CD4-positive, alpha-beta memory T cell (primary cell): ENCODE measurements at places on chromosomes 1 and 21.
A peak's percentile ranks its signal among the peaks of the same experiment; 100 is the strongest.

DNA sequence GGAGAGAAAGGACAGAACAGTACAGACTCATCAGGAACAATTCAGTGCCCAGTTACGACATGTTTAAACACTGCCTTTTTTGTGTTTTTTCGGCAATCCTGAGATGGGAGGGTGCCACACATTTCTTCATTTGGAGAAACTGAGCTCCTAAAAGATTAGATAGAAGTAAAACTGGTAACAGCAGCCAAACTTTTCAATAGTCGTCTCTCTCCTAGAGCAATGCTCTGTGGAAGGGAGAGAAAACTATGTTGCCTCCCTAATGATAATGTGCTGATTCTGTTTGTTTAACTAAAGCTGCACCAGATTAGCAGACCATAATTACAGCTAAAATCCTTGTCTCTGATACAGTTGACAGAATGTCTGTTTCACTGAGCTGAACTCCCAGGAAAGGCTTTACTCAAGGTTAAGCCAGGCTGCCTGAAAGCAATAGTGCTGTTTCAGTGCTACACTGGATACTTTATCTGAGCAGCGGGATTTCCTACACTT, 76.2 kb upstream of the CXADR start:
- H3K27ac ChIP-seq, result no peak overlapping the region
- H3K36me3 ChIP-seq, result no peaks in the 10 kb centered on the region
- H3K4me3 ChIP-seq, result no peak overlapping the region
- no peaks in the 10 kb centered on the region for H3K27me3 ChIP-seq
- no peak for DNase-seq

- peaks cover 15% of the 10 kb centered on the region for H3K4me1 ChIP-seq
- H3K27me3 ChIP-seq, result no peaks in the 10 kb centered on the region
- no peak for DNase-seq
- H3K27ac ChIP-seq, result no peak overlapping the region
- no peaks in the 10 kb centered on the region for H3K36me3 ChIP-seq
Observed at GRCh38 chr1:112399456-112399855, 3.4 kb downstream of the CTTNBP2NL start.

GRCh38 chr1:58803858-58804257, 20.0 kb upstream of the JUN start:
- no peak overlapping the region for H3K4me3 ChIP-seq
- H3K27me3 ChIP-seq, result no peaks in the 10 kb centered on the region
- H3K4me1 ChIP-seq, result no peaks in the 10 kb centered on the region
- no peaks in the 10 kb centered on the region for H3K36me3 ChIP-seq
- no peak overlapping the region for H3K27ac ChIP-seq

GRCh38 chr1:41366455-41367287, 5.4 kb downstream of the FOXO6 start:
- peaks cover 30% of the 10 kb centered on the region for H3K4me1 ChIP-seq
- no peak overlapping the region for H3K4me3 ChIP-seq
- H3K36me3 ChIP-seq, result no peaks in the 10 kb centered on the region
- no peak overlapping the region for H3K27ac ChIP-seq

GRCh38 chr1:177913762-177914540, 55.9 kb downstream of the SEC16B start:
- H3K4me1 ChIP-seq, result no peaks in the 10 kb centered on the region
- H3K36me3 ChIP-seq, result no peaks in the 10 kb centered on the region
- H3K27ac ChIP-seq, result no peak overlapping the region
- H3K27me3 ChIP-seq, result no peaks in the 10 kb centered on the region
- no peak for DNase-seq
- no peak overlapping the region for H3K4me3 ChIP-seq

GRCh38 chr1:58823481-58824010, 39.7 kb upstream of the JUN start:
- H3K27ac ChIP-seq, result no peak overlapping the region
- no peaks in the 10 kb centered on the region for H3K4me1 ChIP-seq
- H3K4me3 ChIP-seq, result no peak overlapping the region
- no peaks in the 10 kb centered on the region for H3K27me3 ChIP-seq
- no peaks in the 10 kb centered on the region for H3K36me3 ChIP-seq

- no peaks in the 10 kb centered on the region for H3K27me3 ChIP-seq
- H3K4me3 ChIP-seq, result no peak overlapping the region
- H3K4me1 ChIP-seq, result no peaks in the 10 kb centered on the region
- no peaks in the 10 kb centered on the region for H3K36me3 ChIP-seq
Observed at GRCh38 chr1:98179151-98179773, 258.4 kb upstream of the DPYD start.

GRCh38 chr1:27018316-27018715, 5.7 kb upstream of the TENT5B start:
- no peak overlapping the region for H3K4me3 ChIP-seq
- no peak overlapping the region for H3K27ac ChIP-seq
- H3K36me3 ChIP-seq, result no peaks in the 10 kb centered on the region
- no peaks in the 10 kb centered on the region for H3K4me1 ChIP-seq
- H3K27me3 ChIP-seq, result no peaks in the 10 kb centered on the region

- H3K27ac ChIP-seq, result no peak overlapping the region
- no peak overlapping the region for H3K4me3 ChIP-seq
- no peaks in the 10 kb centered on the region for H3K36me3 ChIP-seq
- H3K27me3 ChIP-seq, result no peaks in the 10 kb centered on the region
- DNase-seq, result no peak
Observed at GRCh38 chr21:44400791-44401385, 47.5 kb downstream of the TRPM2 start.

DNA sequence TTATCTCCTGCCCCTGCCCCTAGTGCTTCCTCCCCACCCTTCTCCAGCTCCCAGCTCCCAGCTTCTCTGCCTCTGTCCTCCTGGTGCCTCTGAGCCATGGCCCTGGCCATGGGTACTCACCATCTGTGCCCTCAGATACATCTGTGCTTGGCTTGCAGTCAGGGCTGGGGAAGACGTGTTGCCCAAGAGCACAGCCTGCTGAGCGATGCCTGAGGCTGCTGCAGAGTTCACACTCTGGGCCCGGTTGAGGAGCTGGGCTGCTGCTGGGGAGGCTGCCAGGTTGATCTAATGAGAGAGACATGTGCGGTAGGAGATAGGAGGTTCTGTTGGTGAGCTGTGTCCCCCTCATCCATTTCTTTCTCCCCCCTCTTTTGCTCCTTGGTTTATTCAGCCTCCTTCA, 49.4 kb upstream of the A3GALT2 start:
- no peak overlapping the region for H3K27ac ChIP-seq
- no peaks in the 10 kb centered on the region for H3K4me1 ChIP-seq
- H3K4me3 ChIP-seq, result no peak overlapping the region
- no peaks in the 10 kb centered on the region for H3K36me3 ChIP-seq
- DNase-seq, result no peak
- no peaks in the 10 kb centered on the region for H3K27me3 ChIP-seq

DNA sequence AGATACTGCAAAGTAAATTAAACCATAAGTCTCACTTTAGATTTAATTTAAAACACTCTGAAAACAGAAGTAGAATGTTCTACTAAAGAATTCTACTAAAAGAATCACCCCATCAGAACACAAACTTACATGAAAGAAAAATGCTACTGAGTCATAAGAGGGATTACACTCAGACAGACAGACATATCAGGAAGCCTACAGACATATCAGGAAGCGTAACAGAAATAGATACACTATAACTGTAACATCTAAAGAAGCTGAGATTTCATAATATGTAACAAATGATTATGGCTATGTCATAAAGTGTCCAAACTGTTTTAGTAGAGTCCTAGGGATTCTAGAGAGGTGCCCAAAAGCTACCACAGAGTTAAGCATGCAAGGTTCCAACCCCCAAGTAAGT, 23.9 kb downstream of the FOXJ3 start:
- no peak overlapping the region for H3K4me3 ChIP-seq
- H3K27me3 ChIP-seq, result no peaks in the 10 kb centered on the region
- H3K36me3 ChIP-seq, result peaks cover 6% of the 10 kb centered on the region
- H3K4me1 ChIP-seq, result peaks cover 60% of the 10 kb centered on the region
- no peak for DNase-seq
- H3K27ac ChIP-seq, result no peak overlapping the region

DNA sequence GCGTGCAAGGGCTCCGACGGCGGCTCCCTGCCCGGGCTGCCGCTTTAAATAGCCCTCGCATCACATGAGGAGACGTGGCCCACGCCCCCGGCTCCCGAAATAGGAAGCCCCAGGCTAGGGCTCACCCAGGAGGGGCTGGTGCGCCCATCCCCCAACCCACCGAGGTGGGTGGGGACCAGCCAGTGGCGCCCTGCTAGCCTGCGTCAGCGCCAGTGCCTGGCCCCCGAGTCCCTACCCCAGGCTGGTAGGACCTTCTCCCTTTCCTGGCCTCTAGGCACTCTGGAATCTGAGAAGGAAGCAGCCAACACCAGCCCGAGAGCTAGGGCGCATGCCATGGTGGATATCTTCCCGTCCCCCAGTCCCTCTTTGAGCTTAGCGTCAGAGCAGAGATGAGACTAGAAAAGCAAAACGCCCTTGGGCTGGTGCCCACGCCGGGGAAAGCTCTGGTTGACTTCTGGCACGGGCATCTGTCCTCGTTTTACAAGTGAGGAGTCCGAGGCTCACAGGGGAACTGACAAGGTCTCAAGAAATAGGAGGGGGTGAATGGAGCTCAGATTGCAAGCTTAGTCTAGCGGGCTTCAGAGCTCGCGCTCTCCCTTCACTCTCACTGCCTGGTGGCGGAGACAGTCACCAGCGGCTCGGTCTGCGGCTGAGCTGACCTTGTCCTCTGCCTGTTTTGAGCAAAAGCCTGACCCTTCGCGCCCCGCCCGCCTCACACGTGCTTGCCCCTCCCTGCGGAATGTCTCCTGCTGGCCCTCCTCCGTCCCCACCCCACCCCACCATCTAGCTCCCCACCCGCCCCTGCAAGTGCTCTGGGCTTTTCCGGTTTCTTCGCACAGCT, at the start of gene FABP3:
FABP3 (minus strand) TSS at position 21 of the 841 bp plus-strand sequence. CDS start 62 bp downstream, outside the sequence.
- no peak within 1 kb of the TSS for H3K27ac ChIP-seq
- H3K4me3 ChIP-seq, result peak within 1 kb of the TSS; percentile 13
- H3K36me3 ChIP-seq, result no peaks in the 10 kb centered on the region
- H3K27me3 ChIP-seq, result no peaks in the 10 kb centered on the region
- no peak for DNase-seq

DNA sequence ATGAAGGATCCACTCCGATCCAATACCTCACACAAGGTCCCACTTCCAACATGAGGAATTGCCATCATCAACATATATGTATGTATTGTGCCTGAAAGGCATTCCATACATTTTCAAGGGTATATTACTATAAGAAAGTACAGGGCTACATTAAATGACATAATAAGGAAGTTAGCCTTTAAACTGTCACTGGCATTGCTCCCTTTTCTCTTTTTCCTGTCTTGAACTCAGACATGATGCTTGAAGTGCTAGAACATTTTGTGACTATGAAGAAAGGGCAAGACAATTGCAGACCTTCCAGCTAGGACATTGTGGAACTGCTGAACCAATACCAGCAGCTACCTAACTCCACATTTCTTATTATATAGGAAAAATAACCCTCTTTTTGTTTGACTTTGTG, 2.9 kb upstream of the TSPAN2 start:
- no peaks in the 10 kb centered on the region for H3K27me3 ChIP-seq
- H3K27ac ChIP-seq, result no peak overlapping the region
- no peak overlapping the region for H3K4me3 ChIP-seq
- no peak for DNase-seq

GRCh38 chr21:36744560-36745231, 45.8 kb downstream of the SIM2 start:
- H3K4me1 ChIP-seq, result peaks cover 6% of the 10 kb centered on the region
- H3K4me3 ChIP-seq, result no peak overlapping the region
- no peaks in the 10 kb centered on the region for H3K36me3 ChIP-seq
- no peak for DNase-seq

DNA sequence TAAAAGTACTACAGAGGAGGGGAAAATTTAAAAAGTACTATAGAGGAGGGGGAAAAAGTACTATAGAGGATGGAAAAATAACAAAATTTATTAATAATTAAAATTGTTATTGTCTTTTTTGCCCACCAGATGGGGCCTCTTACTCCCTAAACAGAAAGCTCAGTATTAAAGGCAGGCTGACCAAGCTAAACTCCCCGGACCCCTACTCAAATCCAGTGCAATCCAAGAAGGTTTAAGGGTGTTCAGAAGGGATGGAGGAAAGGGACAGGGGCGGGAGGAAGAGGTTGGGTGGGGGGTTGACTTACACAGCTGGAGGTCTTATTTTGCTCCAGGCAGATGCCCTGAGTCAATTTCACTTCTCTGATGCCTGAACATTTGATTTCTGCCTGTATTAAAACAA, 13.7 kb downstream of the CD34 start:
- H3K36me3 ChIP-seq, result no peaks in the 10 kb centered on the region
- no peaks in the 10 kb centered on the region for H3K27me3 ChIP-seq
- no peak overlapping the region for H3K27ac ChIP-seq
- DNase-seq, result no peak
- no peak overlapping the region for H3K4me3 ChIP-seq
- H3K4me1 ChIP-seq, result no peaks in the 10 kb centered on the region

GRCh38 chr1:229370601-229371021, 27.8 kb upstream of the CCSAP start:
- H3K4me3 ChIP-seq, result no peak overlapping the region
- no peaks in the 10 kb centered on the region for H3K27me3 ChIP-seq
- H3K36me3 ChIP-seq, result no peaks in the 10 kb centered on the region
- DNase-seq, result no peak

- H3K27ac ChIP-seq, result no peak overlapping the region
- no peaks in the 10 kb centered on the region for H3K4me1 ChIP-seq
- no peaks in the 10 kb centered on the region for H3K36me3 ChIP-seq
Observed at GRCh38 chr1:73160759-73161158, 878.4 kb upstream of the NEGR1 start.

GRCh38 chr1:65812065-65812464, 19.4 kb downstream of the PDE4B start:
- H3K27ac ChIP-seq, result no peak overlapping the region
- no peak overlapping the region for H3K4me3 ChIP-seq
- no peaks in the 10 kb centered on the region for H3K27me3 ChIP-seq
- peaks cover 7% of the 10 kb centered on the region for H3K4me1 ChIP-seq
- DNase-seq, result no peak

- no peaks in the 10 kb centered on the region for H3K27me3 ChIP-seq
- no peak for DNase-seq
- H3K4me3 ChIP-seq, result no peak overlapping the region
- H3K36me3 ChIP-seq, result no peaks in the 10 kb centered on the region
Observed at GRCh38 chr1:209456878-209457277, 126.6 kb upstream of the CAMK1G start.
